ENCODE measurements at places on chromosomes 7 and 10.

- no peak for DNase-seq
These were observed 24.1 kb downstream of the PDSS1 start for GRCh38 chr10:26721561-26721960.

GRCh38 chr7:144866189-144866588 is 30.3 kb upstream of the TPK1 start:
- DNase-seq = no peak

GRCh38 chr10:51689536-51689935 is 9.9 kb downstream of the CSTF2T start:
- DNase-seq = no peak

DNA sequence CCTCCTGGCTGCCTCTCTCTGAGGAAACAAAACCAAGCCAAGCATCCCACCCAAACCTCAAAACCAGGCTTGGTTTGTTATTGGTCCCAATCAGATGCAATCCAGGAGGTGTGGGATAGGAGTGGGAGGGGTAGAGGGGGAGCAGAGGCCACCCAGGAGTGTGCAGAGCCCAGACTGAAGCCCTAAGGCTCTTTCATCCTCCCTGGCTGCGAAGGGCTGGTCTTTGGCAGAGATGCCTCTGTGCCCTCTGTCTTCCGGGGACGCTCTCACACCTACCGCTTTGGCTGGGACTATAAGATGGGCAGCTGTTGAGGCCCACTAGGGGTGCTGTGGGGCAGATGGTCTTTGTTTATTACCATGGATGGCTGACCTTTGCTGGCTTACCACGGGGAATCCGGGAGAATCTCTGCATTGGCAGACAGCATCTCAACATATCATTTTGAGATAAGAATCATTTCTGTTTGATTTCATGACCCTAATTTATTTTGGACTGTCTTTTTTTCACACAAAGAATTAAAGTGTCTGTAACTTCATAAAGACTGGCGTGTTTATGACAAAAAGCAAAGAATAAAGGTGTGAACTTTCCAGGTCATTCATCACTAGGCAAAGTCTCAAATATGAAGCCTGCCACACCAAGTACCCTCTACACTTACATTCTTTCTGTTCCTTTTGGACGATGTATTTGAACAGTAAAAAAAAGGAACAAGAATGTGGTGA is 6.5 kb upstream of the DENND2A start:
- no peak for DNase-seq

DNA sequence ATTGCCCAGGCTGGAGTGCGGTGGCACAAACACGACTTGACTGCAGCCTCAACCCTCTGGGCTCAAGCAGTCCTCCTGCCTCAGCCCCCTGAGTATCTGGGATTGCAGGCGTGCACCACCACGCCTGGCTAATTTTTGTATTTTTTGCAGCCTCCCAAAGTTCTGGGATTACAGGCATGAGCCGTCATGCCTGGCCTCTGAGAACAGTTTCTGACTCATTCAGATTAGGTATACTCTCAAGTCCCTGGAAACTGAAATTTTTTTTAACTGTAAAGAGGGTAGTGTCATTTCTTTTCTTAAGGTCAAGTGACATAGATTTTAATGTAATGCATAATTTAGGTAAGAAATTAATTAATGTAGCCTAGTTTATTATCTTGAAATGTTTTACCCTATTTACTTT is 104.7 kb downstream of the SEPTIN7 start:
- DNase-seq = no peak

DNA sequence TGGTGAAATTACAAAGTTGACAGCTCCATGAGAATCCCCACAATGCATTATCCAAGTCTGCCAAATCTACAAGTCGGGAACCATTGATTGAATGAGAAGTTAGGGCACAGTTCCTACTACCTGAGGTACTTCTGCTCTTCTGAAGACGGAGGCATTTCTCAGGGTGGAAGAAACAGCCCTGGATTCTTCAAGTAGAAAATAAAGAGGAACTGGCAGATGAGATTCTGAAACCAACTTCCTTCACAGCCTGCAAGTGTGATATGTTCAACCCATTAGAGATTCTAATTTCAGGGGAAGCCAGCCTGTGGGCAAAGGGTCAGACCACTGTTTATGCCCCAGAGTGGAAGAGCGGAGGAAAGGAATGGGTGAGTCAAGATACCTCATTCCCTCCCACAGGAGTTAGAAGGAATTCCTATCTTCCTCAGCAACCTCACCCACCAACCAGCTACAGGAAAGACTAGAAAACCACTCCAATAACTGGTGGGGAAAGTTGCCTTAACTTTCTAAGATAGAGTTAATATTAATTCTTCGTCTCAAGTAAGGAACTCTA is 50.5 kb upstream of the BMPER start:
- DNase-seq = no peak

DNA sequence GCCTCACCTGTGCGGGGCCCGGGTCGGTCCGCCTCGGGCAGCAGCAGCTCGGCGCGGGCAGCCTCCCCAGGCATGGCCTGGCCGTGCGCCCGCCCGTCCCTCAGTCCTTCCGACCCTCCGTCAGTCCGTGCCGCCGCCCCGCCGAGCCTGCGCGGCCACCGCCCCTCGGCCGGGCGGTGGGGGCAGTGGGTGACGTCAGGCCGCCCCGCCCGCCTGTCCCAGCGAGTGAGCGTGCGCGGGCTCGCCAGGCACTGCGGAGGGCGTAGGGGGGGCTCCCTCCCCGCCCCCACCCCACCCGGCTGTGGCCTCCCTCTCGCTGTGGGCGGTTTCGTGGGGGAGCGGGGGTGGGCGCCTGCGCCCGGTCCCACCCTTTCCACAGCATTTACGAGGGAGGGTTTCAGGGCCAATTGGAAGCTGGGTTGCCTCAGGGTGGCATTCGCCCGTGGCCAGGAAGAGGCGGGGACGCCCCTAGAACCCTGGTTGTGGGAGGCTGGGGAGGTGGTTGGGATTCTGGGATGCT is at the start of gene NACAD:
NACAD (minus strand) TSS at position 149 of the 520 bp plus-strand sequence; CDS start at position 74, 75 bp downstream.
- peak; percentile 69 for DNase-seq

DNA sequence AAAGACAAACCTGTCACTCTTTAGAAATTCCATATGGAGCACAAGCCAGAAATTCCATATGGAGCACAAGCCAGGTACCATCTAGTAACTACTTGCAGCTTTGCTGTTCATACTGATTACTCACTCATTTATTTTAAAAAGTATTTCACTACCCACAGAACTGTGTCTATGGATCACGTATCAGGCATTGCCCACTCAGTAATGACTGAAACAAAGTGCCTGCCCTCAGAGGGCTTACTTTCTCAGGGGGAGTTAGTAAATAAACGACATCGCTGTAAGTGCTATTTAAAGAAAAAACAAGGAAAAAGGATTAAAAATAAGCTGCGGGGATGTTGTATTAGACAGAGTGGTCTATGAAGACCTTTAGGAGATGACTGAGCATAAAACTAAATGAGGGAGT is 170.9 kb downstream of the GALNT11 start:
- no peak for DNase-seq

DNA sequence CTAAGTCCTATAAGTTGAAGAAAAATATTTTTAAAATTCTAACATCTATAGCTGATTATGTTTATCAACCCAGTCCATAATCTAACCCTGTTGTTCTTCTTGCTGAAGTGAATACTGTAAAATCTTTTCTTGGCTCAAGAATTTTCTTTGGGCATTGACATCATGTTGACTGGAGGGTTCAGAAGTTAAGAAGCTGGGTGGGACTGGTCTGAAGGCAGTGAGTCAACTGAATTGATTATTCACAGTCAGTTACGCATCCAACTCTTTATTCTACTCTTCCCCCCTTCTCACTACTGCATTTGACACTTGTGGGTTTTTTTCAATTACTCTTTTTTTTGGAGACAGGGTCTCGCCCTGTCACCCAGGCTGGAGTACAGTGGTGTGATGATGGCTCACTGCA is 31.0 kb downstream of the DENND2A start:
- DNase-seq = no peak

GRCh38 chr7:120987683-120988590 is 574 bp upstream of the CPED1 start:
- DNase-seq = peak; percentile 94

DNA sequence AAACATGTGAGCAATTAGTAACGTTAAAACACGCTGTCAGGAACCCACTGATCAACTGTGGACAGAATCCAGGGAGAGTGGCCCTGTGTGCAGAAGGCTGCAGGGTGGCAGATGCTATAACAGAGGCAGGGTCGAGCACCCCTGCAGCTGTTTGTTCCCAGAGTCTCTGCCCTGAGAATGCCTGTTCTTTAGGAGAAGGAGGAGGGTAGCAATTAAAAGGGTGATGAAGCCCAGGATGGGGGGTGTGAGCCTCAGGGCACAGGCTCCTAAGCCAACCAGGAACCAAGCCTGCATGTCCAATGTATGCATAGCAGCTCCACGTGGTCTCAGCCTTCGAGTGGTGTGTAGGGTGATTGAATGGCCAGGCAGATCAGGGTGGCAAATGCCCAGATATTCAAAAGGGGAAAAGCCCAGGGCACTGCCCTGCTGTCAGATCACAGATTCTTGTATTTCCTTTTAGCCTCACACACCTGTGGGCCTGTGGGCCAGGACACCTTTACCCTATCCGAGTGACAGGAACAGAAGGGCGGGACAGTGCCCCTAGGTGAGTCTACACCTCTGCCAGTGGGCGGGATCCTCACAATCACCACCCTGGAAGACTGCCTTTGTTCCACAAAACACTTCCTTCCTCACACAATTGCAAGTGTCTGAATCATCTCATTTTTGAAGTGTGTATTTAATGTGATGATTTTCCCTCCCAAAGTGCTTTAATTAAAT is 7.3 kb downstream of the WDFY4 start:
- no peak for DNase-seq

DNA sequence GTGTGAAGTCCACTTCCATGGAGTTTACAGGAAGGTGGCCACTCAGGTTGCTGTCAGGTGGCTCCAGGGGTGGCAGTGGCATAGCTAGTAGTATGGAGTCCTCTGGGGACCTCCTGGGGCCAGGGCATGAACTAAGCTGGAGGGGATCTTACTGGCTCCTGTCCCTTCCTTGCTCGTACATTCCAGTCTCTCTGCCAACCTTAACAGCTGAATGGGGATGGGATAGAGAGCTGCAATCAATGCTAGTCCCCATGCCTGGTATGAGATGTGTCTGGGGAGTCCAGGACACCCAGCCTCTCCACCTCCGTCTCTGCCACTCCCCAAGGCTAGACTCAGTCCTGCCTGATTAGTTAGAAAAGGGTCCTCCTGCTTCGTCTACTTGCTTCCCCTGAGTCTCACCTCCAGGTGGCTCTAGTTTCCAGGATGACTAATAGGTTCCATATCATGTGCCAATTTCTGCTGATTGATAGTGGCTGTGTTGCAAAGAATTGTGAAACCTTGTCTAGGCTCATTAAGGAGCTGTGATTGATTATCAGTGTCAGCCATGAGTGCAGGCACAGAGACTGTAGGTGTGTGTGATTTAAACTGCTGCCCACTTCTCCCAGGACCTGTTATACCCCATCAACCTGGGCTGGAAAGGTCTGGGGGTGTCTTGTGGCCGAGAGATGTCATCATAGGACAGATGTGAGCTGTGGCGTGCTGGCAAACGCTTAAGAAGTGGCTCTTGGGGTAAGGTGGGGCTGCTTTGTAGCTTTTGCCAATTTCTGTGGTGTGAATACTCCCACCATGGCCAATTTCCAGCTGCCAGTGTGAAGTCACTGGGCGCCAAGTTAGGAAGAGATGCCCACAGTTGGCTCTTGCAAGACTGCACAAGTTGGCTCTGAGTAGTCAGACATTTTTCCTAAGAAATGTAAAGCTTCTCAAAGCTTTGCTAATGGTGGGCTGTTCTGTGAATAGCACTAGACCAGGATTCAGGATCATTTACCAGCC is 59.8 kb downstream of the COL13A1 start:
- DNase-seq = no peak

DNA sequence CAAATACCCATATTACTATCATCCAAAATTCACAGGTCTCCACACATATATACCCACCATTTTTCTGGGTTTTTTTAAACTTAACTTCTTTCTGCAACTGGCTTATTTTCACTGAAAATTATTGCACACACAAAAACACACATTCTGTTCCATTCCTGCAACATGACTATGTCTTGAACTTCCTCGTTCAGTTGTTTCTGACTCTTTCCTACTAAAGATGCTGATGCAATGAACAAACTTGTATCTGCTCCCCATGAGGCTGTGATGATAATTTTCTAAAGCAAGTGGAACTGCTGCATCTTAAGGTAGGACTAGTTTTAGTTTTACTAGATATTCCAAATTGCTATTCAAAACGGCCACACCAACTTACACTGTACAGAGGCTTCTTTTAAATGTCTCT is 77.7 kb downstream of the OSBPL3 start:
- DNase-seq = no peak

DNA sequence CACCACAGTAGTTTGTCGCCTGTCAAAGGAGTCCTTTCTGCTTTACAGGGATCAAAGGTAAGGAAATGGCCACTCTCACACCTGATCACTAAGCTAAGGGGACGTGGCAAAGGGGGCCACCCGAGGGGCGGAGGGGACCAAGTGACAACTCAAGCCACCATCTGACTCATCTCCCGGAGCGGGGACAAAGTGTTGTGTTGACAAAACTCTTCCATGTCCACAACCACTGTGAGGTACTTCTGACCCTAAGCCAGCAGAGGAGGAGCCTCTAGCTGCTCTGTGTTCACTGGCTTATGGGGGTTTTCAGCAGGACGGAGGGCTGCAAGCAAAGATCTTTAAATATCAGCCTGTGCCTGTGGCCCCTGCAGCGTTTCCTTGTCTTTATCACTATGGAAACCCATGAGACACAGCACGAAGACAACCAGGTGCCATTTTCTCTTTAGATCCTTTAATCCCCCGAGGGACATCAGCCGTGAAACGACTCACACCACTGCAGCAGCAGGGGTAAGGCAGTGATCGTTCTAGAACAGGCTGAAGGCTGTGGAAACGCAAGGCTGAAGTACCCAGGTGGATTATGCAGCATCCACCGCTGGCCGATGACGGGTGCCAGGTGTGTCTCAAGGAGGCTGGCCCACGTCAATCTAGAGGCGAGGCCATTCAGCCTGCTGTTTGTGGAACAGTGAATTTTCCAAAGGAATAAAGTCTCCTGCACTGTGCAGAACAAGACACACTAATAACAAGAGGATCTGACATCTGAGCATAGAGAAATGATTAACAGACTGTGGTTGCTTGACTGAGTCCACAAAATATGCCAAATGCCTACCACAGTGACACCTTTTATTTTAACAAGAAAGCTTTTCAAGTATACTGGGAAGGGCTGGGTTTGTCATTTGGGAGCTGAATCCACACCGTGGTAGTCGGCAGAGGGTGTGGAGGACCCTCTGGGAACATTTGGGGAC is 26.6 kb upstream of the DDC start:
- DNase-seq = no peak

- DNase-seq = no peak
These were observed 7.2 kb upstream of the EPHA1 start for GRCh38 chr7:143415742-143416397.

Data from Right ventricle myocardium superior (tissue), 1 donor.